ENCODE measurements at places on chromosomes 4 and X. TPM values are rescaled to one million over a fixed set of nuclear protein-coding genes. Genes with fewer than 3 reads are reported as not detected.

MAGED4 gene
- 268 TPM for polyA plus RNA-seq

DNA sequence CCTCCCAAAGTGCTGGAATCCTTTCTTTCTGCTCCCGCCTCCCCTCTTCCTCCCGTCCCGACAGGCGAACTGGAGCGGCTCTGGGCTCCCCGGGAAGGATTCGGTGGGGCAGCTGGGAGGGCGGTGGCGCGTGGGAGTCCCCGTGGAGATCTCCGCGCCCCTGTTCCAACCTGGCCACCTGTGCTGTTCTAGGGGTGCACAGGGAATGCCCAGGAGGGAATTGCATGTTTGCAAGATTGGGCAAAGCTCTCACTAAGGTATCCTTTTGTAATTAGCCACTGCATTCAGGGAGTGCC is 11.2 kb upstream of the ELF4 start:
- H3K4me3 ChIP-seq, result no peak overlapping the region
- peaks cover 6% of the 10 kb centered on the region for H3K36me3 ChIP-seq
- peaks cover 12% of the 10 kb centered on the region for H3K4me1 ChIP-seq
- H3K27me3 ChIP-seq, result peaks cover 17% of the 10 kb centered on the region
- H3K27ac ChIP-seq, result no peak overlapping the region

GRCh38 chr4:158121161-158121579 is 51.7 kb downstream of the GASK1B start:
- DNase-seq, result no peak
- H3K4me1 ChIP-seq, result no peaks in the 10 kb centered on the region
- H3K36me3 ChIP-seq, result no peaks in the 10 kb centered on the region
- no peaks in the 10 kb centered on the region for H3K27me3 ChIP-seq
- no peak overlapping the region for H3K4me3 ChIP-seq

KLF8 gene
- 10.9 TPM for polyA plus RNA-seq

DNA sequence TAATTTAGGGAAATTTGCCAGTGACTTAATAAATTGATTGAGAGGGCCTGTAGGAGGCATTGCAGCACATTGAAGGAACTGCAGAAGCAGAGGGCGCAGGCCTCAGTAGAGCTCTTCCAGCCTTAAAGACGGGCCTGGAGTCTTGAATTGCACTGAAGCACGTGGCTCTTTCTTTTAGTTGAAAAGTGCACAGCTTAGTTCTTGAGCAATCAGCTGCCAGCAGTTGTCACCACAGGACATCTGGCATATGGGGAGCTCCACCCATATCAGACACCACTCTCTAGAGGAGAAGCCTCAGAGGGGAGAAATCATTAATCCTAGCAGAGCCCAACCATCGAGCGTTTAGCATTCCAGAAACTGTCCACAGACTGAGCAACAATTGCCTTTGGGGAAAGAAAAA is 16.0 kb upstream of the FGF16 start:
- no peaks in the 10 kb centered on the region for H3K4me1 ChIP-seq
- H3K27ac ChIP-seq, result no peak overlapping the region
- H3K36me3 ChIP-seq, result no peaks in the 10 kb centered on the region

DNA sequence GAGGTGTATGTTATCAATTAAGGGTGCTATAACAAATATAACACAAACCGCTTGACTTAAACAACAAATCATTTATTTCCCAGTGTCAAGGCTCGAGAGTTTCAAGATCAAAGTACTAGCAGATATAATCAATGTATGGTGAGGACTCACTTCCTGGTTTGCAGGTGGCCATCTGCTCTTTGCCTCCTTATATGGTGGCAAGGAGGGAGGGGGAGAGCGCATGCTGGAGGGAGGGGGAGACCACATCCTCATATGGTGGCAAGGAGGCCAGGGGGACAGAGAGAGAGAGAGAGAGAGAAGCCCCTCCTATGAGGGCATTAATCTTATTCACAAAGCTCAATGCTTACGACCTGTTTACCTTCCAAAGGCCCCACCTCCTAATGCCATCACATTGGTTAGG is 372.3 kb upstream of the SPOCK3 start:
- no peak overlapping the region for H3K4me3 ChIP-seq
- no peaks in the 10 kb centered on the region for H3K4me1 ChIP-seq
- no peaks in the 10 kb centered on the region for H3K36me3 ChIP-seq
- DNase-seq, result no peak
- H3K27ac ChIP-seq, result no peak overlapping the region
- no peaks in the 10 kb centered on the region for H3K27me3 ChIP-seq

GRCh38 chr4:1033840-1034551 is 22.6 kb downstream of the FGFRL1 start:
- no peak overlapping the region for H3K4me3 ChIP-seq
- H3K27me3 ChIP-seq, result no peaks in the 10 kb centered on the region
- H3K4me1 ChIP-seq, result peaks cover 90% of the 10 kb centered on the region
- no peaks in the 10 kb centered on the region for H3K36me3 ChIP-seq

RTL9 gene
- polyA plus RNA-seq, result 2.5 TPM

DNA sequence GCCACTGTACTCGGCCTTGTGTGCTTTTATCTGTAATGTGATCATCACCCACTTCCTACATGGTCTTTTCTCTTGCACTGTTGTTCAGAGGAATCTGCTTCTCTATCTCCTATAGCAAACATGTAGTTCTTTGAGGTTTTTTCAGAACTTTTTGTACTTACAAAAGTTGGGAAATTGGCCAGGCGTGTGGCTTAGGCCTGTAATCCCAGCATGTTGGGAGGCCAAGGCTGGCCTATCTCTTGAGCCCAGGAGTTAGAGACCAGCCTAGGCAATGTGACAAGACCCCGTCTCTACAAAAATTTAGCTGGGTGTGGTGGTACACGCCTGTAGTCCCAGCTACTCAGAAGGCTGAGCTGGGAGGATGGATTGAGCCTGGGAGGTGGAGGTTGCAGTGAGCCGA is 30.4 kb downstream of the TAF1 start:
- H3K4me3 ChIP-seq, result no peak overlapping the region
- peaks cover 31% of the 10 kb centered on the region for H3K36me3 ChIP-seq
- no peak overlapping the region for H3K27ac ChIP-seq
- H3K27me3 ChIP-seq, result no peaks in the 10 kb centered on the region

GRCh38 chrX:132442691-132443090 is 46.1 kb downstream of the MBNL3 start:
- H3K36me3 ChIP-seq, result no peaks in the 10 kb centered on the region
- DNase-seq, result no peak
- H3K27ac ChIP-seq, result no peak overlapping the region

GRCh38 chr4:145545538-145546174 is 64.0 kb downstream of the SMAD1 start:
- H3K27me3 ChIP-seq, result no peaks in the 10 kb centered on the region
- no peak for DNase-seq
- H3K4me3 ChIP-seq, result no peak overlapping the region
- H3K4me1 ChIP-seq, result no peaks in the 10 kb centered on the region
- no peak overlapping the region for H3K27ac ChIP-seq
- peaks cover 2% of the 10 kb centered on the region for H3K36me3 ChIP-seq

DNA sequence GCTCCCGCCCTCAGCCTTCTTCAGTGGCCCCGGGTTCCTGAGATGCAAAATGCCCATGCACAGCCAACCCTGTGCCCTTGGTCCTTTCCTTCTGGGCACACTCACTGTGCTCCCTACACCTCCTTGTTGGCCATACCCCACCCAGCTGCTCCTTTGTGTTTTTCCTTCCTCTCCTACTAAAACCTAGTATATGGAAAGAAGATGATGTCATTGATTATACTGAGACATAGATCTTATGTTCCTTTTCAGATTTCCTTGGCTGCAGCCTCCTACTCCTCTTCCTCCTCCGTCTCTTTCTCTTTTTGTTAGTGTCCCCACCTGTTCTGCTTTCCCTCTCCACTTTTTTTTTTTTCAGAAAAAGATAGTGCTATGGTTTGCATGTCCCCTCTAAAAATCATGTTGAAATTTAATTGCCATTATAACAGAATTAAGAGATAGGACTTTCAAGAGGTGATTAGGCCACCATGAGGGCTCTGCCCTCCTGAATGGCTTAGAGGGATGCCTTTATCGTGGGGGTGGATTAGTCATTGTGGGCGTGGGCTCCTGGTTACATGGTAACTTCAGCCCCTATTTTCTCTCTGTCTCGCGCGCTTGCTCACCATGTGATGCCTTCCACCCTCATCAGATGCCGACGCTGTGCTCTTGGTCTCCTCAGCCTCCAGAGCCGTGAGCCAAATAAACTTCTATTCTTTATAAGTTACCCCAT is 254.9 kb upstream of the GATB start:
- H3K27me3 ChIP-seq, result peaks cover 5% of the 10 kb centered on the region
- H3K4me1 ChIP-seq, result peaks cover 2% of the 10 kb centered on the region
- no peaks in the 10 kb centered on the region for H3K36me3 ChIP-seq
- no peak overlapping the region for H3K4me3 ChIP-seq

DNA sequence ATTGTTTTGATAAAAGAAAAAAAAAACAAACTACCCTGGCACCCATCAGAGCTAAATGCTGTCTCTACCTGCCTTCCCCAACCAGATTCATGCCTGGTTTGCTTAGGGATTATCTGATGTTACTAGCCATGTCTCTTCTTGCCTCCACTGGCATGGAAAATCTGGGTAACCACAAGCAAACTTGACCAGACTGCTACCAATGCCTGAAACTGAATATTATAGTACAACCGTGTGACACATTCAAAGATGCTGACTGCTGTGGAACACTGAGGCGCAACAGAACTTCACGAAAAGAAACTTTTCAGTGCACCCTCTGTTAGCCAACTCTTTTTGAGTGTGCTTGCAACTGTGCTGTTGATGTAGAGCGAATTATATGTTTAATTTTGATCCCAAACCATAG is 228.1 kb downstream of the CBR4 start:
- no peak overlapping the region for H3K4me3 ChIP-seq
- H3K4me1 ChIP-seq, result no peaks in the 10 kb centered on the region
- no peaks in the 10 kb centered on the region for H3K27me3 ChIP-seq

DNA sequence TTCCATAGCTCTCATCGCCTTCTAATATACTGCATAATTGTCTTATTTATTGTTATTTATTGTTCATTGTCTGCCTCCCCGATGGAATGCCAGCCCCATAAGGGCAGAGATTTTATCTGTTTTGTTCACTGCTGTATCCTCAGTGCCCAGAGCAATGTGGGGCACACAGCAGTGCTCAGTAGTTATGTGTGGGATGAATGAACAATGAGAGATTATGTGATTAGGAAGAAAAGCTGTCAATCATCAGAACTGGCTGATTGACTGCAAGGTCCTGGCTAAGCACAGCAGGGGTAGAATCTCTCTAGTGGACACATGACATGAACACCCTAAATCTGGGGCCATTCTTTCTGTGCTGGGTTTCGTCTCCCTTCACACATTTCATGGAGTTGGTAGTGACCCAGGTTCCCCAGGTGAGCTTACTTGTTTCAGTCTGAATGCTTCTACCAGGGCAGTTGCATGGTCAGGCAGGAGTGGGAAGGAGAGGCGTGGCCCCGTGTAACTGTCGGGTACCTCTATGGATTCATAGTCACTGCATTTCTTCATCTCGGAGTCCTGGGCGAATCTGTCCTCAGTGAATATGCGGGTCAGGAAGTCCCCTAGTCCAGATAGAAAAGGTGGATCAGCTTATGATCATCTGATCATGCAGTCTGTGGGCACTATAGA is 12.6 kb downstream of the PPEF2 start:
- H3K4me3 ChIP-seq, result no peak overlapping the region
- no peak for DNase-seq
- H3K27ac ChIP-seq, result no peak overlapping the region
- H3K36me3 ChIP-seq, result no peaks in the 10 kb centered on the region

KIAA1210 gene
- 0.11 TPM for polyA plus RNA-seq

DNA sequence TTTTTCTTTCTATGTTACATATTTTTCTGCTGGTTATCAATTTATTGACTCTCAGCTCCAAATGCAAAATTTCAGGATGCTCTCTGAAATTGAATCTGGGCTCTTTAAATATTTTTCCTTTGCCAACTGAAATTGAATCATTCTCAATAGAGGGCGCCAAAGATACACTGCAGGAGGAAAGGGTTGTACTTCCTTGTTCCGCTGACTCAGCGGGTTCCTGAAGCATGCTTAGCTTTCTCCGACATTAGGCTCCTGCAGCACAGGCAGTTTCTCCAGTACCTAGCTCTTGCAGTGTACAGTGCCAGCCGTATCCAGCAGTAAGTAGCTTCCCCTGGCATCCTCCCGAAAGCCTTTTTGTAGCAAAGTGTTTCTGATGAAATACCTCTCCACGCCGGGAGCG is 28.8 kb upstream of the CFAP47 start:
- no peaks in the 10 kb centered on the region for H3K36me3 ChIP-seq
- DNase-seq, result no peak
- H3K27ac ChIP-seq, result no peak overlapping the region
- no peaks in the 10 kb centered on the region for H3K27me3 ChIP-seq
- no peaks in the 10 kb centered on the region for H3K4me1 ChIP-seq

LRCH2 gene
- 11.3 TPM for polyA plus RNA-seq

DNA sequence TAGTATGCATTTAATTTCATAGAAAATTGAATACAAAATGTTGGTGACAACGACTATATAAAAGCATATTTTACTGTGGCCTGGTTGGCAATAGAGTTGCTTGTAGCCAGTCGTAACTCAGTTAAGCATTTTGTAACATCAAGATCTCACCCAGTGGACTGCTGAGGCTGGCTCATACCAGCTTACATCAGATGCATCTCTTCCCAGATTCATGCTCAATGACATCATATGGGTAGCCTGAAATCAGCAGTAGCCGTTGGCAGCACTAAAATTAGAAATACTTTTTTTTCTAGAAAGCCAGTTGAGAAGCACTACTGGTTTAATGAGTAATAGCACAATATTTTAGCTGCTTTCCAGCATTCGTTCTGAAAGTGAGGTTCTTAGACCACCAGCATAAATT is 341.2 kb downstream of the TECRL start:
- no peak overlapping the region for H3K27ac ChIP-seq
- no peak overlapping the region for H3K4me3 ChIP-seq
- no peaks in the 10 kb centered on the region for H3K4me1 ChIP-seq

DNA sequence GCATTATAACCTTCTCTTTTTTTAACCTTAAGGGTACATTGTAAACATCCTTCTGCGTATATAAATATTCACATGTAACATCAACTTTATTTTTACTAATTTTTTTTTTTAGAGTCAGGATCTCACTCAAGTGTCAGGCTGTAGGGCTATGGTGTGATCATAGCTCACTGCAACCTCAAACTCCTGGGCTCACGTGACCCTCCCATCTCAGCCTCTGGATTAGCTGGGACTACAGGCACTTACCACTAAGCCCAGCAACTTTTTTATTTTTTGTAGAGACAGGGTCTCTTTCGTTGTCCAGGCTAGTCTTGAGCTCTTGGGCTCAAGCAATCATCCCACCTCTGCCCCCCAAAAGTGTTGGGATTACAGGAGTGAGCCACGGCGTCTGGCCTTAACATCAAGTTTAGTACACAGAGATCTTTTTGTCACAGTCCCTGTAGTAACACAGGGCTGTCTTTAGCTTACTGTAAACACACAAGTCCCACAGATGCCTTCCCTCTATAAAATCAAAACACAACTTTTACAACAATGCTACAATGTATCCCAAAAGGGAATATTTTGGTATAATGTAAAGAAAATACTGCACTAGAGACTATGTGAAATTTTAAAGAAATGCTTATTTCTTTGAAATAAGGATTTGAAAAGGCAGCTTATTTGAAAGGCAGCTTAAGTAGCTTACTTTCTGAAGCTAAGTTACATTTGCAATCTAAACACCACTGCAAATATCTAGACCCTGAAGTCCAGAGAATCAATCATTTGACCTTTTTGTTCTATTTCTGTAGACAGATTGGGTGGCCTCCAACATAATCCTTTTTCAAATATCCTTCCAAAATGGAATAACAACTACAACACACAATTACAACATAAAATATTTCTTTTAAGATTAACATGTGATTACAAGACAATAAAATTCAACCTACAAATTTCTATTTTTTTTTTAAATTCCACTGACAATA is 116.0 kb downstream of the APBB2 start:
- H3K36me3 ChIP-seq, result no peaks in the 10 kb centered on the region
- no peak overlapping the region for H3K27ac ChIP-seq
- no peak for DNase-seq
- no peaks in the 10 kb centered on the region for H3K27me3 ChIP-seq
- H3K4me1 ChIP-seq, result no peaks in the 10 kb centered on the region
- H3K4me3 ChIP-seq, result no peak overlapping the region
